Midbrain (tissue), 1 donor: ENCODE measurements at places on chromosomes 2 and 18.

- no peak for DNase-seq
Observed at GRCh38 chr18:65587491-65587890, 163.3 kb upstream of the CDH7 start.

DNA sequence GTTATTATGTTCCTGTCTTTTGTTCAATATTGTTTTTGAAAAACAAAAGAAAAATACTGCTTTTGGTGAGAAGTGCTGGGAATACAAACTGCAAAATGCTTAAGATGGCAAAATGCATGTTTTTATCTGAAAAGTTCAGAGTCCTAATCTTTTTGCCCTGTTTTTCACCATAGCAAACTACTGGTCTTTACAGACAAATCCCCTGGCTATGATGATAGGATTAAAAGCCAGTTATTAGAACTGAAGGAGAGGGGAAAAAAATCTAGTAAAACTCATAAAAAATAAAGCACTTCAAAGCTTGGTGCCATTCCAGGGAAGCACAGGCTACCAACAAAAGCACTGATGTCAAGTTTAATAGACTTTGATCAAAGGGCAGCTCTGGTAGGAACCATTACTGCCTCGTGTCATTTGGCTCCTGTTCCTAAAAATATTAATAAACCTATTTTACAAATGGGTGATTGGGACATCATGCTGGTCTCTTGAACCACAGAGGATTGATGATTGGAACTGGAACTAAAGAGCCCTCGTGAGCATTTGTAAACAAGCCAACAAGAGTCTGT lies 194.7 kb downstream of the RAB3GAP1 start:
- DNase-seq = no peak

- no peak for DNase-seq
Observed at GRCh38 chr2:19369341-19369955, 11.0 kb upstream of the OSR1 start.

DNA sequence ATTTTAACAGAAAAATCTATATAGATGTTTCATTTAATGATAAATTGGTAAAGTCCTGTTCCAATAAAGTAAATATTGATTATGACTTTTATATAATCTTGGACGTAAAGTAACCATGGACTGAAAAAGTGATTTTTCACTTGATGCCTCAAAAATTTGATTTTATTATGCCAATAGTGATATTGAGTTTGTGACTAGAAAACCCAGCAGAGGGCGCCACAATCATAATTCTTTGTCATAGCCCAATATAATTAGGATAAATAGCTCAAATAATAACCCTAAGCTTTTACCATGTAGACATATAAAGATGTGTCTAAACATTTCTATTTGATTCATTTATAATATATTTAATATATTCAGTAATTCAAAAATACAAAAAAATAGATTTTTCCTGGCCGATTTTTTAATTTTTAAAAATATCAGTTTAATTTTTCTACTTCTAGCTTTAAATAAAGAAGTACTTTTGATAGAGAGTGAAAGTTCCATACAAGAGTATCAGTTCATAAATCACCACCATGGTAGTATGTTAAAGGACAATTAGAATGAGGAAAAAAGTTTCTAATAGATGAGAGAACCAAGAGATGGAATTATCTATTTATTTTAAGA lies 30.7 kb downstream of the CAMKMT start:
- peak; percentile 16 for DNase-seq

DNA sequence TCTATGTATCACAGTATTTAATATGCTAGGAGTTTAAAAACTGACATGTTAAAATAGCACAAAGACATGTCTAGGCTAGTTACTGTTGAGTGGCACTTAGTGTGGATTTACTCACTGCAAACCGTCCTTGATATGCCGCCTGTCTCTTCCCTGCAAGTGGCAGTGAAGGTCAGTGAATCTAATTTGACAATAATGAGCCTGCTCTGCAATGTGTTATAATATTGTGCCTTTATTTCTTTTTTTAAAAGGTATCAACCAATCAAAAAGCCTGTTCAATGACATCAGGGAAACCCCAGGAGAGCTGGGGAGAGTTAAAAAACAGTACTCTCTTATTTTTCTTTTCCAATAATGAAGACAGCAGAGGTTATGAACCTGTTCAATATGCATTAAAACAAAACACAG lies 384.1 kb downstream of the ERBB4 start:
- no peak for DNase-seq

DNA sequence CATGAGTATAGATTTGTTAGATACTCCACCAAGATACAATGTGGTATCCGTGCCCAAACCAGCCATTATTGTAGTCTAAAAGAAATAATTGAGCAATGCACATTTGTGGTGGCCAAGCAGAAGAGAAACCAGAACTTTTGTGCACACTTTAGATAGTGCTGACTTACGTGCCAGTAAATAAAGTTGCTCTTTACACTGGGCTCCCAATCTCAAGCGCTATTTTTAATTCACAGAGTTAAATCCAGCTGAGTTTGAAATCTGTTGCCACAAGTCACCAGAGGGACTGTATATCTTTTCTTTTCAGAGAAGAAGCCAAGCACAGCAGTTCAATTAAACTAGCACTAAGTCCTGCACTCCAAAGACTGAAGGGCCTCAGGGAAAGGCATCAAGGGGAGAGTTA lies 680.4 kb downstream of the TDRD15 start:
- DNase-seq = no peak
